Naive thymus-derived CD8-positive, alpha-beta T cell (primary cell): ENCODE measurements at places on chromosomes 3 and 15. TPM values are rescaled to one million over a fixed set of nuclear protein-coding genes. Genes with fewer than 3 reads are reported as not detected.

The ZNF80 gene
- total RNA-seq = 1.7 TPM

The GCNT3 gene
- not detected for total RNA-seq

The COL6A5 gene
- total RNA-seq = not detected

The CA12 gene
- total RNA-seq = not detected

The MYO5C gene
- 0.10 TPM for total RNA-seq

The ITGA11 gene
- 0.03 TPM for total RNA-seq

The HIGD2B gene
- 0.47 TPM for total RNA-seq

The TLE3 gene
- total RNA-seq = 135 TPM

The POTEB3 gene
- total RNA-seq = not detected

The ACP3 gene
- not detected for total RNA-seq

The STARD9 gene
- 12.5 TPM for total RNA-seq

The SLC24A5 gene
- total RNA-seq = not detected

The ZPLD1 gene
- total RNA-seq = not detected

The GREM1 gene
- not detected for total RNA-seq

The TM4SF18 gene
- total RNA-seq = not detected
